NCI-H1436 treated with DMSO at 0.1 percent for 48 hours (cell line): ENCODE measurements at places on chromosomes 3 and 15.

- no peak for DNase-seq
Observed at GRCh38 chr15:78067328-78068228, 9.9 kb downstream of the TBC1D2B start.

DNA sequence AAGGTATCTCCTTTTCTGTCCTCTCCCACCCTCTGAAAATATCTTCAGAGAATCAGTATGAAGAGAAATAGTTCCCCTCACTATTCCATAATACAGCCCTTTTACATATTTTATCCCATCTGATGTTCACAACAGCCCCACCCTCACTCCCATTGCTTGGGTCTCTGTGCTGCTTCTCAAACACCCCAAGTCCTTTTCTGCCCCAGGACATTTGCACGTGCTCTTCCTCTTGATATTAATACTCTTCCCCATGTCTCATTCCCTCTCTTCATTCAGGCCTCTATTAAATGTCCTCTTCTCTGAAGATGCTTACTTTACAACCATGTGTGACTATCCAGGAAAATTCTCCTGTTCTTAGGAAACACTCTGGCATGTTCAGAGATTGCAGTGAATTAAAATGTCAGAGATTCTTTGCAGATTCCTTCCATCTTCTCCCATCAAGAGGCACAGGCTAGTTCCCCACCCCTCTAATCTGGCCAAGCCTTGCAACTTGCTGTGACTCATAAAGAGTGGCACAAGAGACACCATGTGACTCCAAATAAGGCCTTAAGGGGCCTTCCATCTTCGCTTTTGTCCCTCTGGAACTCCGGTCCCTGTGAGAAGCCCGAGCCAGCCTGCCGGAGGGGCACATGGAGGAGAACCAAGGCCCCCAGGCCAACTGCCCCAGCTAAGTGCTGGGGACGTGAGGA lies 128.5 kb downstream of the CHSY1 start:
- no peak for DNase-seq

GRCh38 chr3:186849374-186849975 lies 7.0 kb downstream of the ADIPOQ start:
- DNase-seq, result peak; percentile 63

DNA sequence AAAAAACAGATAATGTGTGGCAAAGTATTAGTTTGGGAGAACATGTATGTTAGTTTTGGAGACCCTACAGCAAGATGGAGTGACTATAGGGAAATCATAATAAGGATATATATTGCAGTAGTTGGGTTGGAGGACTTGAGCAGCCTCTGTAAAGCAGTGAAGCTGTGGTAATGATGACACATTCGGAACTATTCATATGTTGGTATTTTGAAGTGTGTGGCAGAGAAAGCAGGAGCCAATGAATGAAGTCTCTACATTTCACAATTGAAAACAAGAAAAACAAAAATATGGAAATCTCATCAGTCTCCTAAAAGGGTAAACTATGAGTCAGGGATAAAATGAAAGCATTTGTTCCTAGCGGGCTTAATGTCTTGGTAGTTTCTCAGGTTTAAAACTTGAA lies 645.9 kb downstream of the OTOL1 start:
- DNase-seq, result no peak

GRCh38 chr3:51711352-51712037 lies 4.6 kb downstream of the GRM2 start:
- DNase-seq, result no peak

GRCh38 chr3:143328451-143328850 lies 208.9 kb downstream of the CHST2 start:
- no peak for DNase-seq

DNA sequence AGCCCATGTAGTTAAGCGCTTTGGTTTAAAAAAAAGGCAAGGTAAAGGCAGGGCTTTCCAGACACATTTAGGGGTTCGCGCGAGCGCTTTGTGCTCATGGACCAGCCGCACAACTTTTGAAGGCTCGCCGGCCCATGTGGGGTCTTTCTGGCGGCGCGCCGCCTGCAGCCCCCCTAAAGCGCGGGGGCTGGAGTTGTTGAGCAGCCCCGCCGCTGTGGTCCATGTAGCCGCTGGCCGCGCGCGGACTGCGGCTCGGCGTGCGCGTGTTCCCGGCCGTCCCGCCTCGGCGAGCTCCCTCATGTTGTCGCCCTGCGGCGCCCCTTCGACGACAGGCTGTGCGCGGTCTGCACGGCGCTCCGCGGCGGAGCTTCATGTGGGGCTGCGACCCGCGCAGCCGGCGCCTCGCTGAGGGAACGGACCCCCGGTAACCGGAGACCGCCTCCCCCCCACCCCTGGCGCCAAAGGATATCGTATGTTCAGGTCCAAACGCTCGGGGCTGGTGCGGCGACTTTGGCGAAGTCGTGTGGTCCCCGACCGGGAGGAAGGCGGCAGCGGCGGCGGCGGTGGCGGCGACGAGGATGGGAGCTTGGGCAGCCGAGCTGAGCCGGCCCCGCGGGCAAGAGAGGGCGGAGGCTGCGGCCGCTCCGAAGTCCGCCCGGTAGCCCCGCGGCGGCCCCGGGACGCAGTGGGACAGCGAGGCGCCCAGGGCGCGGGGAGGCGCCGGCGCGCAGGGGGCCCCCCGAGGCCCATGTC lies 927 bp downstream of the SMAD6 start:
- DNase-seq, result no peak

DNA sequence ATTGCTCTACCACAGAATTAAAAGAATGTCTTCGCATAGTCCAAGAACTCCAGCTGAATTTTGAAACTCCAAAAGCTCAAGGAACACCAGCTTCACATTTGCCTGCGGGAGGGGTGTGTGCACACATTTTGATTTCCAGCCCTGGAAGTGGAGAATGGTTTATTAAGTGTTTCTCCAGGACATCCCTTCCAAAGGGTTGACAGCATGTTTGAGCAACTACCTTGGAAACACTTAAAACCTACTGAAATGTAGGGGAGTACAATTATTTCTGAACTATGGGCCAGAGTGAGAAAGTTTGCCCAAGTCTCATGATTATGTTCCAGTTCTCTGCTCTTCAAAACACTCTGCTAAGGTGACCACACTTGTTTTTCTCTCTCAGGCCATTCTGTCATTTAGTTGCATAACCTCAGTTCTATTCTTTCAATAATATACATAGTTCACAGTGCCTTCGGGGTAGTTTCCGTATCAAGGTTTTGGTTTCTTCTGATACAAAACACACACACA lies 7.9 kb downstream of the ACP3 start:
- no peak for DNase-seq

- DNase-seq, result no peak
Observed at GRCh38 chr3:87793337-87793877, 265.4 kb downstream of the CGGBP1 start.

DNA sequence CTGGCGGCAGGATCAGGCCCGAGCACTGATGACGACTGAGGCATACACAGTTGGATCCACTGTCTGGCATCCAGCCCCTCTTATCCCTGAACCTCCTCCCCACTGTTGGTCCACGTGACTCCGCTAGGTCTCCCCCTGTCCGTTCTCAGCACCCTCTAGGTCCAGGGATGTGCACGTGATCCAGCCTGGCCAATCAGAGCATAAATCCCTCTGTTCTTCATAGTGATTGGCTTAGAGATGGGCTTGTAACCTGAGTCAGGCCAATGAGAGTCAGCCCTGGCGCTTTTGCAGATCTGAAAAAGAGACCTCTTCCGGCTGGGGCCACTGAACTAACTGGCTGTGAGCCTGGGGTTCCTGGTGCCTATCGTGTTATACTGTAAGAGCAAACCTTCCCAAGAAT lies 20.5 kb upstream of the IQSEC1 start:
- no peak for DNase-seq

- DNase-seq, result no peak
Observed at GRCh38 chr15:41661518-41662225, 1.5 kb downstream of the MGA start.

DNA sequence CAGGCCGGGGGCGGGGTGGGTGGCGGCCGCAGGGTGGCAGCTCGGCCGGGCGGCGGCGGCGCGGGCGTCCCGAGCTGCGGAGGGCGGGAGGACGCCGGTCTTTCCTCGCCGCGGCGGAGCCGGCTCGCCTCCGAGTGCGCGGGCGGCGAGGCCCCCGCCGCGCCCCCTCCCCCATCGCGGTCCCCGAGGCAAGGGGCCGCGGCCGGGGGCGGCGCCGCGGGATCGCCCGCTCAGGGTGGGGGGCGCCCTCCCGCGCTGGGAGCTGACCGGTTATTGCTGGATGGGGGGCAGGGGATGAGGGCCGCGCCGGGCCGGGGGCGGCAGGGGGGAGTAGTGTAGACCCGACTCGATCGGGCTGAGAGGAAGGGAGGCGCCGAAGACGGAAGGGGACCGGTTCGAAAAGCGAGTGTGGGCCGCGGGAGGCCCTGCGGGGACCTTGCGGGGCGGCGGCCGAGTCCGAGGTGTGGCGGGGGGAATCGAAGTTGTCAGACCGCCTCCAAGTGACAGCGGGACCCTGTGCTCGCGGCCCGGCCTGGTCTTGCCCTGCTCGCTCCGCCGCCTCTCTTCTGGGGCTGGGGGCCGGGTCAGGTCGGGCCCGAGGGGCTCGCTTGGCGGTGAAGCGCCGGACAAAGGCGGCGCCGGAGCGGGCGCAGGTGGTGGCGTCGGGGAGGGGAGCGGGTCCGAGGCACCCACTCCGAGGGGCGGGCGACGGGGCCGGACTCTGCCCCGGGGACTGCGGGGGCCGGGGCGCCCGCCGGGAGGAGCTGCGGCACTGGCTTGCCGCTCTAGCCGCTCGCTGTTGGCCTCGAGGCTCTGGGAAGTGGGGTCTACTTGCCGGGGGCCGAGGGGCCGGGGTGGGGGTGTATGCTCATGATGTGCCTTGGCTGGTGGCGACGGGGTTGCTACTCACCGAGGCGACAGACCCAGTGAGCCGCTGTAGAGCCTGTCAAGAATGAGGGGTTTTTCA lies 1.1 kb downstream of the BAHD1 start:
- no peak for DNase-seq

- DNase-seq, result peak; percentile 14
Observed at GRCh38 chr3:62238431-62238830, 134.9 kb downstream of the FEZF2 start.

GRCh38 chr15:58632789-58633188 lies 116.7 kb downstream of the ADAM10 start:
- DNase-seq, result no peak

- no peak for DNase-seq
Observed at GRCh38 chr3:31014317-31015040, 120.0 kb upstream of the GADL1 start.

DNA sequence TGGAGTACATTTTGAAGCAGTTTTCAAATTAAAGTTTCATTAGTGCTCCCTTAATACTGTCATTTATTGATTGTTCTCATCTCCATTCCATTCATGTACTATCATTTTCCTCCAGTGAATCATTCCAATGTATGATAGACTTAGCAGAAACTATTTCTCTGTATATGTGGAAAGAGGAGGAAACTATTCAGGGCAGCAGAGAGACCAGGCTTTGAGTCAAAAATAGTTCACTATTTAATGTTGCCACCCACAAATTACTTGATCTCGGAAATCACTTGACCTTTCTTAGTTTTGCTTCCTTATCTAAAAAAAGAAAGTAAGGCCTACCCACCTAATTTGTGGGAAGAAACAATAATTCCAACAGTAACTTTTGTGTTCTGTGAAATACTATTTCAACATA lies 610.5 kb upstream of the ZNF385D start:
- no peak for DNase-seq

DNA sequence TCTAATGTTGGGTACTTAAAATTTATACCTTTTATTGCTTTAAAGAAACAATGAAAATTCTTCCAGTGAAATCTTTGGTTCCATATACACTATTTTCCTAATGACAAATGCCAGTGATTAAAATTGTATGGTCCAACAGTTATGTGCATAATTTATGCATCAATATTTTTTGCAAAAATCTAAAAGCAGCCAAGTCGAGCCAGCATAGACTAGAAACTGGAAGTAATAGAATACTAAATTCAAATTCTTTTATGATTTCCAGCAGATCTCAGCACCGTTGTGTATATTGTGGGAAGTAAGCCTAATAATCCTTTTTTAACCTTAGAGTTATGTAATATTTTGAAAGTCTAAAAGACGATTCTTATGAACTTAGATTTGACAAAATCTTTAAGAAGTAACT lies 652.0 kb upstream of the GOLIM4 start:
- no peak for DNase-seq

GRCh38 chr15:40418126-40418525 lies 12.5 kb downstream of the IVD start:
- no peak for DNase-seq

DNA sequence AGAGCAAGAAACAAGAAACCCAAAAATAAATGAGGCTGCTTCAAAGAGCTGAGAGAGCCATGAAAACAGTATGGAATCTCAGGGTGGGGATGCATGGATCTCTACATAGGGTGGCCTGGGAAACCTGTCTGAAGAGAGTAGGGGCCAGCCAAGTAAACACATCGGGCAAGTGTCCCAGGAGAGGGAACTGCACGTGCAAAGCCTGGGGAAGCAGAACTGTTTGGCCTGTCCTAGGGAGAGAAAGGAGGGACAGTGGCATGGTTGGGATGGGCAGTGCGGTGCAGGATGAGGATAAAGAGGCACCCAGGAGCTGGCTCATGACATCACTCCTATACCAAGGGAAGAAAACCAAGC lies 269.0 kb upstream of the ST8SIA2 start:
- no peak for DNase-seq

DNA sequence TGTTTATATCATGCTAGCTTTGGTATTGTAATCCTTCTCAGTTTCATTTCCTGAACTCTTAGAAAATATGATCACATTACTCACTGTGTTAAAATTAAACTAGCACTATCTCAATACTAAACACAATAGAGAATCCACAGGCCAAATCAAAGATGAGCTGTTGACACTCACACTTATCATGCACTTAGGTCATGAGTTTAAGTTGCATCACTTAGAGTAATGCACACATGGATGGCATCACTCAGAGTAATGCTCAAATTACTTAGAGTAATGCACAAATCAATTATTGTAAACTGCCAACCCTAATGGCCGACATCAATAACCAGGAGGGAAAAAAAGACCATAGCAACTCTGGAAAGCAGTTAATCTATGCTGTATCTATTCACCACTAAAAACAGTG lies 40.0 kb upstream of the MCF2L2 start:
- no peak for DNase-seq

DNA sequence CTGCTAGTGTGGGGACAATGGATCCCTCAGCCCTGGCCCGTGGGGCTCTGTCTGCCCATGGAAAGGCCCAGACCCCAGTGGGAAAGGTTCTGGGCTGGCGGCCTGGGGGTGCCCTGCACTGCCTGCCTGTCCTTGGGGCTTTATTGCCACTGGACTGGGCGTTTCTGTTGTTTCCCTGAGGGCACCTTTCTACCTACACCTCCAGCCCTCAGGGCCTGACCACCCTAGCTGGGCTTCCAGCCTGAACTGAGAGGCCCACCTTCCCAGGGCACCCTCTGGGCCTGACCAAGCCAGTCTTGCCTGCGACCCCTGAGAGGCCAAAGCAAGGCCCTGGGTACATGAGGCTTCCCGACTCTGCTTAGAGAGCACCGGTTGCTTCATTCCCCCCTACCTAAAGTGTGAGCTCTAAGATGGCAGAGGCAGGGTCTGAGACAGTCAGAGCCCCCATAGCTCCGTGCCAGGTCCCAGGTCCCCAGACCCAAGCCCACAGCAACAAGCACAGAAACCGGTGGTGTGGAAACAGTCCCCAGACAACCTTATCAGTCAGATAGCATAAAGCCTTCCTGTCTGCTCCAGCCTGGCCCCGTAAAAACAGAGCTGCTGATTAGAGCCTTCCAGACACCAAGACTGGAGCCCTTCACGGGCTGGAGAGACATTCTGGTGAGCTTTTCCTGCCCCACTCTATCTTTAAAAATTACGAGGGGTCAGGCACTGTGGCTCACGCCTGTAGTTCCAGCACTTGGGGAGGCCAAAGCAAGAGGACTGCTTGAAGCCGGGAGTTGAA lies 102.8 kb downstream of the CHSY1 start:
- DNase-seq, result no peak
